Esophagus muscularis mucosa (tissue), 4 donors: ENCODE measurements at places on chromosomes 2 and 18. TPM values are rescaled to one million over a fixed set of nuclear protein-coding genes. Genes with fewer than 3 reads are reported as not detected.
A peak's percentile ranks its signal among the peaks of the same experiment; 100 is the strongest.

RAB27B gene
- total RNA-seq: 0.42 TPM

DLGAP1 gene
- 1.3 TPM for total RNA-seq

GRCh38 chr2:191200910-191201309, 44.3 kb upstream of the MYO1B start:
- peak; percentile 26 for DNase-seq

VIL1 gene
- 0.86 TPM for total RNA-seq

DNA sequence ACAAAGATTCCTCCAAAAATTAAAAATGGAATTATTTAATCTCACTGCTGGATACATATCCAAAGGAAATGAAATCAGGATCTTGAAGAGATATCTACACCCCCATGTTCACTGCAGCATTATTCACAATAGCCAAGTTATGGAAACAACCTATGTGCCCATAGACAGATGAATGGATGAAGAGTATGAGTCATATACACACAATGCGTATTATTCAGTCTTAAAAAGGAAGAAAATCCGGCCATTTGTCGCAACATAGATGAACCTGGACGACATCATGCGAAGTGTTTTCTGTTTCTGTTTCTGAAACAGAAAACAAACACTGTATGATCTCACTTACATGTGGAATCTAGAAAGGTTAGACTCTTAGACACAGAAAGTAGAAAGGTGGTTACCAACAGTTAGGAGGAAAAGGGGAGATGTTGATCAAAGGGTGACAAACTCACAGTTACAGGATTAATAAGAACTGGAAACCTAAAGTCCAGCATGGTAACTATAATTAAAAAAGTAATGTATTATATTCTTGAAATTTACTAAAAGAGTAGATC, 87.8 kb upstream of the ERBB4 start:
- no peak for DNase-seq

TNFRSF11A gene
- 2.2 TPM for total RNA-seq

- peak; percentile 94 for DNase-seq
Measured at GRCh38 chr2:241272303-241273209, 42.9 kb downstream of the HDLBP start.

SLC19A3 gene
- total RNA-seq: 0.42 TPM

- DNase-seq: no peak
Measured at GRCh38 chr2:74927621-74928020, 30.8 kb upstream of the POLE4 start.

GRCh38 chr2:75100011-75100800, 99.1 kb downstream of the TACR1 start:
- DNase-seq: peak; percentile 34

SERPINB3 gene
- not detected for total RNA-seq
